ENCODE measurements at places on chromosomes 5 and 9.

- DNase-seq: no peak
These were observed 153.9 kb downstream of the SMC2 start for GRCh38 chr9:104247899-104248460.

- no peak for DNase-seq
These were observed 59.6 kb downstream of the RAI14 start for GRCh38 chr5:34715711-34716110.

GRCh38 chr5:67964619-67965018 lies 250.9 kb upstream of the PIK3R1 start:
- DNase-seq: no peak

DNA sequence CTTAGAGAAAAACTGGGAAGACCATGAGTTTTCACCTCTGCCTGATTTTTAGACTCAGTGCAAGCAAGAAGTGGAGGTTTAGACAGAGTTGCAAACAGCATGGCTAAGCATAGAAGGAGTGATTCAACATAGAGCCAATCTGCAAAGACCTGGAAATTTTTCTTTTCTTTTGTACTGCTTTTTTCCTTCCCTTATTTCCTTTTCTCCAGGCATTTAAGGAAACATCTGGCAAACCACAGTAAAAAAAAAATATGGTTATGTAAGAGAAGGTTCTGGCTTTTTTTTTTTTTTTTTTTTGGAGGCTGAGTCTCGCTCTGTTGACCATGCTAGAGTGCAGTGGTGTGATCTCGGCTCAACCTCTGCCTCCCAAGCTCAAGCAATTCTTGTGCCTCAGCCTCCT lies 16.6 kb upstream of the DCAF12 start:
- DNase-seq: no peak

- DNase-seq: peak; percentile 85
These were observed 94.4 kb upstream of the IL6ST start for GRCh38 chr5:56088967-56089829.

- peak; percentile 1 for DNase-seq
These were observed 42.0 kb upstream of the PITX1 start for GRCh38 chr5:135076051-135076491.

DNA sequence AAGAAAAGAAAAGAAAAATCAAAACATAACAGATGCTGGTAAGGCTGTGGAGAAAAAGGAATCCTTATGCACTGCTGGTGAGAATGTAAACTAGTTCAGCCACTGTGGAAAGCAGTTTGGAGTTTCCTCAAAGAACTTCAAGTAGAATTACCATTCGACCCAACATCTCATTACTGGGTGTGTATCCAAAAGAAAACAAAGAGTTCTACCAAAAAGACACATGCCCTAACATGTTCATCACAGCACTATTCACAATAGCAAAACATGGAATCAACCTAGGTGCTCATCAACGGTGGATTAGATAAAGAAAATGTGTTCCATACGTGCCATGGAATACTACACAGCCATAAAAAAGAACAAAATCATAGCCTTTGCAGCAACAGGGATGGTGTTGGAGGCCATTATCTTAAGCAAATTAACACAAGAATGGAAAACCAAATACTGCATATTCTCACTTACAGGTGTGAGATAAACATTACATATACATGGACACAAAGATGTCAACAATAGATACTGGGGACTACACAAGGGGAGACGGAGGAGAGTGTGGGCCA lies 63.4 kb downstream of the PDE6A start:
- DNase-seq: no peak

DNA sequence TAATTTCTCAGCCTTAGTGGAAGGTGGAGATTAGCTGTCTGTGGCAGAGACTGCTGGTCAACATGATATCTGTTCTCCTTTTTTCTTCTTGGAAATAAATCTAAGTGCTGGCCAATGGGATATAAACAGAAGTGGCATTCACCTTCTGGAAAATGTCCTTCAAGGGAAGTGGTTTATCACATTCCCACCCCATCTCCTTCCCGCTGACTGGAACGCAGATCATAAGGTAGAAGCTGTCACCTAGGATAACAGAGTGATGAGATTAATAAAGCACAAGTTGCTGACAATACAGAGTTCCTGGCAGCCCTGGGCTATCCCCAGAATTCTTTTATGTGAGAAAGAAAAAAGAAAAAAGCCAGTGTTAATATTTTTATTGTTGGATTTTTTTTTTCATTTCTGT lies 109.7 kb upstream of the OSMR start:
- DNase-seq: no peak
